Fibroblast of lung (primary cell): ENCODE measurements at places on chromosomes 13 and 19.

GRCh38 chr19:56106397-56106849 lies 14.7 kb downstream of the ZNF787 start:
- no peak for DNase-seq

- DNase-seq, result no peak
These were observed 86.0 kb downstream of the GADD45B start for GRCh38 chr19:2561895-2562294.

DNA sequence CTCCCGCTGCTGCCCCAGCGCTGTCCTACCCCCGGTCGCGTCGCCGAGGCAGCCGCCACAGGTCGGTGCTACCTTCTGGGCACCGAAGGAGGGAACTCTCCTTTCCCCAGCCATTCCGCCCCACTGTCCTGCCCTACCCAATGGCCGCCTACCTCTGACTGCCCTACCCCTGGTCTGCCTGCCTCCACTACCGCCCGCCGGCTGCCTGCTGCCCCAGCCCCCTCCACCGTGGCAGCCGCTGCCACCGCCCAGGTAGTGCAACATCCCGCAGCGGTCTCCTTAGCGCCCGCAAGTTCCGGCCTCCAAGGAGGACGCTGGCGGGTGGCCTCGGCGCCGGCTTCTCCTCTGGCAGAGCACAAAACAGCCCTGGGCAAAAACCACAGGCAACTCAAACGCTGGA lies 1303.1 kb downstream of the UQCRFS1 start:
- DNase-seq, result no peak

DNA sequence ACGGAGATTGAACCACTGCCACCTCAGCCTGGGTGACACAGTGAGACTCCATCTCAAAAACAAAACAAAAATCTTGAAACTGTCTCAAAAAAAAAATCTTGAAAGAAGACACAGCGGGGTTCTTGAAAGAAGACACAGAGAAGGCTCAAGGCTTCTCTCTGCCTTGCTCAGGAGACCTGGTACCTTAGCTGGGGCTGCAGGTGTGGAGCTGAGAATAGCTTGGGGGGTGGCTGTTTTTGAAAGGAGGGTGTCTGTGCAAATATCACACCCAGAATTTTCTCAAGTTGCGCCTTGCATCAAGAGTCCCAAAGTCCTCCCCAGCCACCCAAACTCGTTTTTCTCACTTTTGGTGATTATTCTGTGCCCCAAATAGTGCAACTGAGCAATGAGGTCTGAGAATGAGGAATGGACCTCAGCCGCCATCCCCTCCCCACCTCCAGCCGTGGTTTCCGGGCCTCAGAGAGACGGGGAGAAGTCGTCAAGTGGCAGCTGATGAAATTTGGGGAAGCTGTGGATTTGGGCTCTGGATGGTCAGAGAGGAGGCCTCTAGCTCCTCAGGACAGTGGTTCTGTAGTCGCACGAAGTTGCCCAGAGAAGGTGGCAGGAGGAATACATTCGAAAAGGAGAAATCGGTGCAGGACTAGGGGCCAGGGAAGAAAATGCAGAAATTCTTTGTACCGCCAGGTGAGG lies 8.8 kb downstream of the S1PR2 start:
- no peak for DNase-seq
